ENCODE measurements at places on chromosomes 11 and 22. TPM values are rescaled to one million over a fixed set of nuclear protein-coding genes. Genes with fewer than 3 reads are reported as not detected.

OR2AG2 gene
- not detected for total RNA-seq

SEPTIN3 gene
- total RNA-seq = 1.1 TPM

USH1C gene
- total RNA-seq = not detected

ZNF280A gene
- total RNA-seq = not detected

GLYATL1 gene
- 0.63 TPM for total RNA-seq
